Inflammatory macrophage (primary cell): ENCODE measurements at places on chromosomes 3 and 15.

- DNase-seq, result no peak
These were observed 11.7 kb downstream of the NKTR start for GRCh38 chr3:42612217-42612616.

- DNase-seq, result no peak
These were observed 267.3 kb upstream of the AZI2 start for GRCh38 chr3:28615971-28616370.

DNA sequence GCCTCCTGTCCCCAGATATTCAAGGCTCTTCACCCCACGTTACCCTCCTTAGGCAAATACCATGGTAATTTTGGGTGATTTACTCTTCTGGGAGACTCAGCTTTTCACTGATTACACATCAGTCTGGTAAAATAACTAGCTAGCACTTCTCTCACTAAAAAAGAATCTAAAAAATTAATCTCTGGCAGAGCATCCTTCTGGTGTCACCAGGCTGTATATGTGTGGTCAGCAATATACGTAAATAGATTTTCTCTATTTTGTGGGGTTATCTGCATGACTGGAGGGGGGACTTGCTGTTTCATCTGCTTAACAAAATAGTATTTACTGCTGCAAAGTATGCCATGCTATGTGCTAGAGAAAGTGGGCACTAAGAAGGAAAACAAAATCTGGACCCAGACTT lies 45.1 kb downstream of the LRRC28 start:
- no peak for DNase-seq

DNA sequence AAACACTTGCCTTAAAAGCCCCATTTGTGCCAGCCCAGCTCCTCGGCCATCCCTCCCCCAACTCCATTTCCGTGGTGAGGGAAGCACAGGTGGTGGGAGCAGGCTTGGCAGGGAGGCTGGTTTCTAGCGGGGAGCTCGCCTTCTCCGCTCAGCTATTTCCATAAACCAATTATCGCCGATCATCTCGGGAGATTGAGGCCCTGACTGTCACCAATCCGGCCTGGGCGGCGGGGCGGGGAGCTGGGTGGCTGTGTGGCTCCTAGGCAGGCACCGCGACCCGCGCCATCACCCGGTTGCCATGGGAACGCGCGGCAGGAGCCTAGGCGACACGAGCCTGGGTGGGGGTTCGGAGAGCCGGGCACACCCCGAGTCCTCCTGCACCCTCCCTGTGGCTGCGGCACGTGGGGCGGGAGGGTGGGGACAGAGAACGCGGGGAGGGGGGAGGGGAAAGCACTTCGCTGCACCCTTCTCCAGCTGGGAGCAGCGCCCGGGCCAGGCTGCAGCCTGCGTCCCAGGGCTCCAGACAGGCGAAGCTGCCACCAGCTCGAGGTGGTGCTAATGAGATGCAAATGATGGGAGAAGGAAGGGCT lies 9.3 kb downstream of the CCDC33 start:
- no peak for DNase-seq

- DNase-seq, result no peak
These were observed 38.0 kb downstream of the SRPRB start for GRCh38 chr3:133843634-133844033.

DNA sequence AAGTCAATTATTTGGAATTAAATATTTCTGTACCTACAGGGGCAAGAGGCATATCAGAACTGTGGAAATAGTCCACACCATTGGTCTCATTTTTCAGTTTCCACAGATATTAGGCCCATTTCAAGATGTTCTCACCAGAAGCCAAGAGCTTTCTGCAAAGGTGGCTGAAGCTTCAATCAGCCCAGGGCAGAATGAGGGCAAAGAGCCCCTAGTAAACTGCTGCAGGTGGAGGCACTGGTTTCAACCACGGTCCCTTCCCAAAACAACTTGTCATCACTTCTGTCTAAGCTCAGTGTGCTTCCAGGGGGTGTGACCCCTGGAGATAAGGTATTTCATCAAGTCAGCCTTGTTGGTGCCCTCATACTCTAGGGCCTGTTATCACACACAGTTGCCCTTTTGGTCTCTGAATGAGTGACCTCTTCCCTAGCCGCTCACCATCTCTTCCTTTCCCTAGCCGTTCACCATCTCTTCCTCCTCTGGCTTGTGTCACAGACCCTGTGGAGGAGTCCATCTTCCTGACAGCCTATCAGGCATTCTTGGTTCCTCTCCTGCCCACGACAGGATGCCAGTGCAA lies 21.2 kb downstream of the IL17RD start:
- DNase-seq, result no peak

DNA sequence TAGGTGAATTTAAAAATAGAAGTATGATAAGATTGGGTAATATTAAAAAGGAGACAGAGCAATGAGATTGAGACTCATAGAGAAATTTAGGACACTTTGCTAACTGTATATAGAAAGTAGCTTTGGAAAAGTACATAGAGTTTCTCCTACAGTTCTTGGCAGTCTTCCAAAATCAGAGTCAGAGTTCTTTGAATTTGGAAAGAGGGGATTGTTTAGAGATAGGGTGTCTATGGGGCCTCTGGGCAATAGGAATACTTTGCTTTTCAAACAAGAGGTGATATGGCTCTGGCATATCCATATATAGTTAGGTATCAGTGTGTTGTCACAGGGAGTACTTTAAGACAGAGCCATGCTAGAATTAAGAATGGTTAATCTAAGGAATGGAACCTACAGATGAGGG lies 477.1 kb upstream of the KCNMB2 start:
- DNase-seq, result no peak

DNA sequence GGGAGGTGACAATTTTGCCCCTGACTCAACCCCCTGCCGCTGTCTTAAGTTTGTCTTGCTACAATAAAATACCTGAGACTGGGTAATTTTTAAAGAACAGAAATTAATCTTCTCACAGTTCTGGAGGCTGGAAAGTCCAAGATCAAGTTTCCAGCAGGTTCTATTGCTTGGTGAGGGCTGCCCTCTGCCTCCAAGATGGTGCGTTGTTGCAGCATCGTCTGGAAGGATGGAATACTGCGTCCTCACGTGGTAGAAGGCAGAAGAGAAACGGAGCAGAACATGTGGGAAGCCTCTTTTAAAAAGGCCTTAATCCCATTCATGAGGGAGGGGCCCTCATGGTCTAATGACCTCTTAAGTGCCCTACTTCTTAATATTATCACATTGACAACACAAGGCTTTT lies 87.3 kb upstream of the SNTN start:
- DNase-seq, result no peak

DNA sequence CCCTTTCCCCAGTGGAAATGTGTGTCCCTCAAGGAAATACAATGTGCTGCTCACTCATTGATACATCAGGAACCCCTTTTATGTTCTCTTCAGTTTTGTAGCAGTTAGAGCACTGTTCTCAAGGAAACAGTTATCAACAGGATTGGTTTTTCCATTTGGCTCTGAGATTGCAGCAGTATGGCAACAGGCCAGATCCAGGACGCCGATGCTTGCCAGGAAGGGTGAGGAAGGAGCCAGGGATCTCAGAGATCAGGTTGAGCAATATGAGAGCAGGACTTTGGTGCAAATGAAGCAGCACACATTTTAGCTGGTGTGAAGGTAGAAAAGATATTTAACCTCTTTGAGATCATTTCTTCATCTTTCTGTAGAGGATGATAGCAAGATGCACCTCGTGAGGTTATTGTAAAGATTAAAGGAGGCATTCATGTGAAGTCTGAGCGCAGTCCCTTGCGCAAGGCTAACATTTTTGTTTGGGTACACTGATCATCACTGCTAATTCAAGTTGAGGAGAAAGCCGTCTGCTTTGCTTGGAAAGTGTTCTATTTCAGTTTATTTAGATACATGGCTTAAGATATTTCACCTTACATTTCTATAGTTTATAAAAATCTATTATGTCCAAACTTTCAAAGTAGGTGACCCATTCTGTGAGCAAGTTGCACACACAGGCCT lies 68.5 kb downstream of the KCNH8 start:
- DNase-seq, result no peak

DNA sequence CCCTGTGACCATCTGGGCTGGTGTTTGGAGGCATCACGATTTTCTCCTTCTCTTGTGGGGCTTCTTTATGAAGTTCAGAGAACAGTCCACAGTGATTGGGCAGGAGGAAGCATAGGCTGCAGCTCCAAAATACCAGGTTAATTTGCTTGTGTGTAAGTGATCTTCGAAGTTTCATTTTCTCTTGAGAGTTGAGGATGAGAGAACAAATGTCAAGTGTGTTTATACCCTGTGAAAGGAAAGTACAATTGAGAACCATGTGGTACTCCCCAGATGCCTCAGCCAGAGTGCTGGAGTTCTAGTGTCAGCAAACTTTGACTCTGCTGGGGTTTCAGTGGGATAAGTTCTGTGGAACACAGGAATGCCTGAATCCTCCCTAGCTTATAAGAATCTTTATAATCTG lies 357.1 kb upstream of the CFAP20DC start:
- no peak for DNase-seq

DNA sequence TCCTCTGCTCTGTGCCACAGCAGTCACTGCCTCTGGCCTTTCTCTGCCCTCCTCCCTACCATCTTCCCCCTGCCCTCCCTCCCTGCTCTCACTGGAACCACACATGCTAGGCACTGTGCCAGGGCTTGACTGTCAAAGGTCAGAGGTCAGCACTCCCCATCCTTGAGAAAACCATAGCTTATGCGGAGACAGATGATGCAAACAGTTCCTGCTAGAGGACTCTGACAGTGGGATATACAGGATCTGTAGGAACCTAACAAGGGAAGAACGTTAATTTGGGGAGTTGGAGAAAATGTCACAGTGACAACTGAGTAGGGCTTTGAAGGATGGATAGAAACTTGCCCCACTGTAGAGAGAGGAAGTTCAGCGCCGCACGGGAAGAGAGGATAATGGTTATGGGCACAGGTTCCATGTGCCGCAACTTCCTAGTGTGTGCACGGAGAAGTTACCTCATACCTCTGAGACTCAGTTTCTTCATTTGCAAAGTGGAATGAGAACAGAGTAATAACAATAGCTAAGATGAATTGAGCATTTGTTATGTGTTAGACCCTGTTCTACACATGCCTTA lies 29.3 kb upstream of the XYLB start:
- no peak for DNase-seq

GRCh38 chr3:48847053-48847503 lies 596 bp downstream of the PRKAR2A start:
- peak; percentile 43 for DNase-seq

DNA sequence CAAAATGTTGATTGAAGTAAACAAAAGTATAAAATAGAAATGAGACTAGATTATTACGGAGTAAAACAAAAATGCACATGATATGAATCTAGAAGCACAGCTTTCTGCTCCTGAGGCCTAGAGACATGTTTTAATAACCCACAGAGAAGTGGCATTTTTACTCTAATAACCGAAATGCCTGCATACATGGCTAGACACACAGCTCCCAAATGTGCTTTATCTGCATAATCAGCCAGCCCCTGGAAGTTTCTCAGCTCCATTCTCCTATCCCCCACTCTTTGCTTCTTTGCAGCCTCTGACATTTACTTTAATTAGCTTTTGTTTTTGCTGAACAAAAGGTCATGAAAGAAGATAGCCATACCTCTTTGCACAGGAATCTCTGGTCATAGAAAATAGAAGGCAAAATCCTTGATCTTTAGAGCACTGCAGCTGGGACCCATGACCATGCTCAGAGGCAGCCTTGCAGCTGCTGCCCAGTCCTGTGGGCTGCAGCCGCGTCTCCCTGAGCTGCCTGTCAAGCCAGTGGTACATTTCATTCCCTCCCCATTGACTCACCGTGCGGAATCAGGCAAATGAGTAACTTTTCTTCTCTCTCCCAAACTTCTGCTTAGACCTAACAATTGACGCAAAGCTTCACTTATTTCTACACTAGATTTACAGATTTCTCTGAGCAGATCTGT lies at the start of gene VEPH1:
Gene VEPH1 (minus strand): TSS at position 501 of the 680 bp plus-strand sequence. CDS start 8,067 bp downstream, outside the sequence.
- no peak for DNase-seq

DNA sequence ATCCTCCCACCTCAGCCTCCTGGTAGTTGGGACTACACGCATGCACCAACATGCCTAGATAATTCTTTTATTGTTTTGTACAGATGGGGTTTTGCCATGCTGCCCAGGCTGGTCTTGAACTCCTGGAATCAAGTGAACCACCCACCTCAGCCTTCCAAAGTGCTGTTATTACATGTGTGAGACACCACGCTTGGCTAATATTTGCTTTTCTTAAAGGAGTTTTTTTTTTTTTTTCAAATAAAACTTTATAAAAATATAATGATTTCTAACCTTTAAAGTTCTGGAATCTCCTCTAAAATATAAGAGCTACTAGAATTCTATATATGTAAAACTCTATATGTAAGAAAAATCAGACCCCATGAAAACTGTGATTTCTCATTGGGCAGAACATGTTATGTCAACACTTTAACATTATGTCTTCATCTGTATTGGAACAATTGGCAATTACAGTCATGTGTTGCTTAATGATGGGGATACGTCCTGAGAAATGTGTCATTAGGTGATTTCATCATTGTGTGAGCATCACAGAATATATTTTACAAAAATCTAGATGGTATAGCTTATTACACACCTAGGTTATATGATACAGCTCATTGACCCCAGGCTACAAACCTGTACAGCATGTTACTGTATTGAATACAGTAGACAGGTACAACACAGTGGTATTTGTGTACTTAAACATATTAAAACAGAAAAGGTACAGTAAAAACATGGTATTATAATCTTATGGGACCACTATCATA lies 377.0 kb downstream of the PLCL2 start:
- DNase-seq, result no peak

DNA sequence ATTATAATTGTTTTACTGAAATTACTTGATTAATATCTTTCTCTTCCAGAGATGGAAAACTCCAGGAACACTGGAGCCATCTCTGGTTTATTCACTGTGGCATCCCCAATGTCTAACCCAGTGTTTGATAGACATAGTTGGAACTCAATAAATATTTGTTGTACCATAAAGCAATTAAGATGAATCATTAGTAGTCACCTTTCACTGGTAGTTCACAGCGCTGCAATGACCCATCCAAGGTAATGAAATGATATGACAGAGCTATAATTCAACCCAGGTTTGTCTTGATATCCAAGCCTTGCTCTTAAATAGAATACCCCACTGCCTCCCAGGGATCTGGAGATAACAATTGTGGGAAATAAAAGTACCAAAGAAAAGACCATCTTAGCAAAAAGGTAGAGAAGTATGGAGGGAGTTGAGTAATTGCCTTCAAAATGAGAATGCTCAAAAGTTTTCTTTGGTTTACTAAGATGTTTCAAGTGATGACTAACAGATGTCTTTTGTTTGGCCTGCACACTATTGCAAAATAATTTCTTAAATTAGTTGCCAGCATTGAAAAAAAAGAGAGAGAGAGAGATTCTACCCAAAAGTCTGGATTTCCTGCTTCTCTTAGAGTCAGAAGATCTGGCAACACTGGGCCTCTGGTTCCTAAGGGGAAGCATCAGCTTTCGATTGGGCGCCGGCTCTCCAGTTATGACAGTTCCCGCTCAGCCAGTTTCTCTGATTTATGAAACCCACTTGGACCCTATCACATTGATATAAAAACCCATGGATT lies 348.5 kb downstream of the ERC2 start:
- DNase-seq, result no peak
